ENCODE measurements at places on chromosomes 5 and 9. TPM values are rescaled to one million over a fixed set of nuclear protein-coding genes. Genes with fewer than 3 reads are reported as not detected.

SLCO4C1 gene
- not detected for total RNA-seq

GPX8 gene
- 12.5 TPM for total RNA-seq

PCDHGA5 gene
- total RNA-seq, result 2.6 TPM

- H3K36me3 ChIP-seq, result no peaks in the 10 kb centered on the region
- DNase-seq, result no peak
- no peaks in the 10 kb centered on the region for H3K27me3 ChIP-seq
- no peak overlapping the region for H3K27ac ChIP-seq
- H3K4me3 ChIP-seq, result no peak overlapping the region
These were observed 70.2 kb downstream of the KCNT1 start for GRCh38 chr9:135772056-135772646.

- no peaks in the 10 kb centered on the region for H3K27me3 ChIP-seq
- no peak overlapping the region for H3K27ac ChIP-seq
- H3K4me3 ChIP-seq, result no peak overlapping the region
- H3K4me1 ChIP-seq, result peaks cover 6% of the 10 kb centered on the region
- no peaks in the 10 kb centered on the region for H3K36me3 ChIP-seq
- DNase-seq, result peak; percentile 17
These were observed 7.5 kb downstream of the TDRD7 start for GRCh38 chr9:97419309-97419867.

DNA sequence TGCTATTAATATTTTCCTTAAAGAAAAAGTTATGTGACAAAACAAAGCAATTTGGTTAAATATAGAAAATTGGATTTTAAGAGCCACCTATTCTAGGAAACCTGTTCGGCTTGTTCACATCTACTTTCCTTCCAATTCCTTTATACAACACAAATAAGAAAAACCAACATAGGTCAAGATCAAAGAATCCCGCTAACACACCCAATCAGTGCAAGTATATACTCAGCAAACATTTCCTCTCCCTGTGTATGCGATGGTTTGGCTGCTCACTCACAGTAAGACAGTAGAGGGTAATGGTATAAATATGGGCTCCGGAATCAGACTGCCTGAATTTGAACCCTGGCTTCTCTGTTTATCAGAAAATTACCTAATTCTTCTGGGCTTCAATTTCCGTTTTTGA, 757.5 kb upstream of the ZNF608 start:
- H3K36me3 ChIP-seq, result no peaks in the 10 kb centered on the region
- no peaks in the 10 kb centered on the region for H3K4me1 ChIP-seq
- H3K27me3 ChIP-seq, result no peaks in the 10 kb centered on the region
- DNase-seq, result no peak
- H3K4me3 ChIP-seq, result no peak overlapping the region
